ENCODE measurements at places on chromosomes 1 and 21.

DNA sequence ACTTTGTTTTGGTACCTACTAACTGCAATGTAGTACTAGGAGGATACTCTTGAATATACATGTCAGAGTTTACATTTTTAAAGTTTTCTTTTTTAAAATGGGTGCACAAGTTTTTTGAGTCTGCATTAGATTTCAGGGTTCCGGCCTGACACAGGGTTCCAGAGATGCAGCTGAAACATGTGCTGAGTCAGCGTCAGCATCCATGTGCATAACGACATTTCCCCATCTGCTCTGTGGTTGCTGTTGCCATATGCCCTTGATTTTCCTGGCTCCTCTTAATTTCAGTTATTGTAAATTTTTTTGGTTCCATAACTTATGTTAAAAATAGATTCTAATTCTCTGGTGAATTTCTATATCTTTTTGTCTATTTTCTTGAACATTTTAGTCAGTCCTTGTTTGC is 12.3 kb upstream of the METTL13 start:
- no peak for DNase-seq

- DNase-seq = no peak
Measured at GRCh38 chr1:236417336-236417735, 23.2 kb downstream of the EDARADD start.

DNA sequence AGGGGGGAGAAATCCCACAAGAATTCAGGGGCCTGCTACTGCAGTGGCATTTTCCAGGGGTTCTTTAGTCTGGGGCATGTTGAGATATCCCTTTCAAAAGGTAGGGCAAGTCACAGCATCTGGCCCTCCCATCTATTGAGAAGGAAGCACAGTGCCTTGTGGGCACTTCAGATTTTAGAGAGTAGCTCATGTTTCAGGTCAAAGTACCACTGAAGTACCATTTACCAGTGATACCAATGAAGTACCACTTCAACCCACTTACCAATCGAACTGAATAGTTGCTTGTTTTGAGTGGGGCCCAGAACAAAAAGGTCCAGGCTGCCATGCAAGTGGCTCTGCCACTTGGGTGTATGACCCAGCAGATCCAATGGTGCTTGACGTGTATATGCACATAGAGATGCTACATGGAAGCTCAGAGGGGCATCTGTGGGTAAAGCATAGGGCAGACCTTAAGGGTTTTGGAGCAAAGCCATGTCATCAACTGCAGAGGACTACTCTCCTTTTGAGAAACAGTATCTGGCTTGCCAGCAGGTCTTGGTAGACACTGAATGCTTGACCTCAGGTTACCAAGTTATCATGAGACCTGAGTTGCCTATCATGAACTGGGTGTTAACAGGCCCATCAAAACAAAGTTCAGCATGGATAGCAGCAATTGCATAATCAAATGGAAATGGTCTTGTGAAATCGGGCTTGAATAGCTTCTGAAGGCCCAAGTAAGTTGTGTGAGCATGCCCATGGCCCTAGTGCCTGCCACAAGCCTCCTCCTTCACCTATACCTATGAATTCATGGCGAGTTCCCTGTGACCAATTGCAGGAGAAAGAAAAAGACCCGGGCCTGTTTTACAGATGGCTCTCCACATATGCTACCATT is 23.5 kb downstream of the PLA2G2D start:
- DNase-seq = peak; percentile 75

DNA sequence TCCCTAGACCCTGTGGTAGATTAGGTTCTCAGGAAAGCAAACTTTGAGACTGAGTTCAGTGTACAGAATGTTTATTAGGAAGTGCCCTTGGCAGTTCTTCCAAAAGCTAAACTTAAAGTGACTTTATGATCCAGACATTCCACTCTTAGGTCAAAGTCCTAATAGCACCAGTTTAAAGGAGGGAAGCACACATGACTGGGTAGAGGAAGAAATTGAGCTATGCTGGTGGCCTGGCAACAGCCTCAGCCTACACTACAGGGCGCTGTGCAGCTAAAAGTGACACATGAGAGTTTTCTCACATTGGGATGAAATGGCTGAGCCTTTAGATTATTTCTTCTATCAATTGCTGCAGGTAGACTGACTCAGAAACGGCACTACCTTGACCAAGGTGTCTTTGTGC is 280.4 kb downstream of the BRINP2 start:
- DNase-seq = no peak

- no peak for DNase-seq
Measured at GRCh38 chr1:101704895-101705294, 291.8 kb downstream of the OLFM3 start.

GRCh38 chr1:109240158-109241152 is 8.9 kb upstream of the CELSR2 start:
- peak; percentile 57 for DNase-seq

DNA sequence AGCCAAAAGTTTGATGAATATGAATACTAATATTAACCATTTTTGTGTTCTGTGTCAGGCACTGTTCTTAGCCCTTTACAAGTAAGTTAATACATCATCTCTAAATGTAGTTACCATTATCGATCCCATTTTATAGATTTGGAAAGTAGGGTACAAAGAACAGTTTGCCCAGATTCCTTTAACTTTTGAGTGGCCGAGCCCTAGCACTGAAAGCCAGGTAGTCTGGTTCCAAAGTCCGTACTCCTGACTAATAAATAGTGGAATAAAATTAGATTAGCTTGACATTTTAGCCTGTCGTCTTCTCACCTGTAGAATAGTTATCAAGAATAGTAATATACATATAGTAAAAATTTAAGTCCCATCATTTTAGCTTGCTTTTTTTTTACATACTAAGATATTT is 70.6 kb downstream of the PTBP2 start:
- no peak for DNase-seq

DNA sequence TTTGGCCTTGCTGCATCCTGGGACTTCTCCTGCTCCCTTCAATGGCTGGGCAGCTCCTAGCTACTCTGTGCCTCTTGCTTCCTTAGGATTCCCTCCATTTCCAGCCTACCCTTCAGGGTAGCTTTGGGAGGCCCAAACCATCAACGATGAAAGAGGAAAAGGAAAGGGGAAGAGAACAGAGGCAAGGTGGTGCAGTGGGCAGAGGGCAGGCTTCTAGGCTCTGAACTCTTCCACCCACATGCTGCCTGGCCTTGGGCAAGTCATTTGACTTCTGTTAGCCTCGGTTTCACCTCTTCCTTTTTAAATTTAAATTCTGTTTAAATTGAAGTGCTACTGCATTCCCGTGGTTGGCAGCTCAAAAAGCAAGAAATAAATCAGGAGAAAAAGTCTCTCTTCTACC is 5.7 kb upstream of the PPM1J start:
- no peak for DNase-seq

- DNase-seq = peak; percentile 16
Measured at GRCh38 chr1:50701706-50702317, 258.3 kb downstream of the FAF1 start.

DNA sequence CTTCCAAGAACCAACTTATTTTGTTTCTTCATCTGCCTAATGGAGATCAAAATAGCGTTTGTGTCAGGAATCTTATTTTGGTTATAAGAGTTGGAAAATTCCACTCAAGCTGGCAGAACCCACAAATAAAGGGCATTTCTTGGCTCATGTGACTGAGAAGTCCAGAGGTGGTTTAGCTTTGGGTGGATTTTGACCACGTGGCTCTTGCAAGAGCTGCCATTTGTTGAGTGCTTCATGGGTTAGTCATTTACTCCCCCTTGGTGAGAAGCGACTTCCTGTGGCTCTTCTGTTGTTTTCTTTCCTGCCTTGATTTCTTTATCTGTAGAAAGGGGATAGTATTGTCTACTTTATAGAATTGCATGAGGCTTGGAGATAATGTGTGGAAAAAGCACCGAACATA is 9.5 kb upstream of the RNF186 start:
- DNase-seq = no peak

- DNase-seq = peak; percentile 79
Measured at GRCh38 chr1:174743654-174744561, 255.8 kb upstream of the CACYBP start.

DNA sequence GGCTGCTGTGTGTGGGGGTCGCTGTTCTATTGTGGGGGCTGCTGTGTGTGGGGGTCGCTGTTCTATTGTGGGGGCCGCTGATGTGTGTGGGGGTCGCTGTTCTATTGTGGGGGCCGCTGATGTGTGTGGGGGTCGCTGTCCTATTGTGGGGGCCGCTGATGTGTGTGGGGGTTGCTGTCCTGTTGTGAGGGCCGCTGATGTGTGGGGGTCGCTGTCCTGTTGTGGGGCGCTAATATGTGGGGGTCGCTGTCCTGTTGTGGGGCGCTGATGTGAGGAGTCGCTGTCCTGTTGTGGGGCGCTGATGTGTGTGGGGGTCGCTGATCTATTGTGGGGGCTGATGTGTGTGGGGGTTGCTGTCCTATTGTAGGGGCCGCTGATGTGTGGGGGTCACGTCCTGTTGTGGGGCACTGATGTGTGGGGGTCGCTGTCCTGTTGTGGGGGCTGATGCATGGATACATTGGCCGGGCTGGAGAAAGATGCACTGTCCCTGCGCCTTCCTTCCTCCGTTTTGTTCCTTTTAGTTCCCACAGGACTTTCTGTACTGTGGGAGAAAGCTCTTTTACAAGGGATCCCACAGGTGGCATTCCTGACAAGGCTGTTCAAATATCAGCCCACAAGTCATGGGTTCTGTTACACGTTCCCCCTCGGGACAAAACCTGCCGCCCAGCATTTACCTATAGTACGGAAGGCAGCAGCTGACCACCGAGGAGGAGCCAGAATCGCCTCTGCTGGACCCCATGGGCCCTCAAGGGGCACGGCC is 27.5 kb downstream of the SETD4 start:
- no peak for DNase-seq

DNA sequence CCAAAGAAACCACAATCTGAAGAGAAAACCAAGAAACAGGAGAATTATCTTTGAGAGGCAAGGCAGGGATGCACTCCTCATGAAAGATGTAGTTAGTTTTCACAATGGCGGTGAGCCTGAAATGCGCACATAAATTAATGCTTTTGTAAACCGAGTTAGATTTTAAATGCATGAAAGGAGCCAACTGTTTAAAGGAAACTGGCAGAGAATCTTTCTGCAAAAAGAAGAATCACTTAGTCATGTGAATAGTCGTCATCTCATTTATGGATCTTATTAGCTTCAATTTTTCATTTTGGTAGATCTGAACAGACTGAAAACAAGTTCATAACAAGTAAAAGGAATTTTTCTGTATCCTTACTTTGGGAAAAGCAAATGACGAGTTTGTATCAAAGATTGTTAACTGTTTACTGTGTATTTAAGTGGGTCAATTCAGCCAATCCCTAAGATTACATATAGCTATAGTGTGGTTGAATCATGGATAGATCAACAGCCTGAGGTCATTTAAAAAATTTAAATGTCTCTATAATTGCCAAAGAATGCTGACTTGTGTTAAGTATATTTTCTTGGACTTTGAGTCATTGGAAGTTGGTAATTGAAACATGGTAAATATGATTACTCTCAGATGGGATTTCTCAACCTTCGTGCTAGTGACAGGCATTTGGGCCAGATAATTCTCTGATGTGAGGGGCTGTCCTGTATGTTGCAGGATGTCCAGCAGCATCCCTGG is 226.6 kb upstream of the KAZN start:
- no peak for DNase-seq

GRCh38 chr1:101379950-101380349 is 143.1 kb downstream of the S1PR1 start:
- no peak for DNase-seq

DNA sequence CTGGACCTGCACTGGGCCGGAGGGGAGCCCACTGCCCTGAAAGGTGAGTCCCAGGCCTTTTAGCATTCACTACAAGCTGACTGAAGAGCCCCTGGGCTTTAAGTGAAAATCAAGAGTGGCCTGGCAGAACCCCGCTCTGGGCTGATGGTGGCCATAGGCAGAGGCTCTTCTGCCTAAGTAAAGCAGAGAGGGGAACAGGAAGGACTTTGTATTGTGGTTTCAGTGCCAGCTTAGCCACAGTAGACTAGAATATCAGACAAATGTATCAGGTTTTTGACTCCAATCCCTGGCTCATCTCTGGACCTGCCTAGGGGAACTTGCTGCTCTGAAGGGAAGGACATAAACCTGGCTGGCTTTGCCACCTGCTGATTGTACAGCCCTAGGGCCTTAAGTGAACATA is 10.2 kb upstream of the HENMT1 start:
- no peak for DNase-seq

GRCh38 chr1:231926340-231926739 is 299.8 kb downstream of the DISC1 start:
- no peak for DNase-seq

- no peak for DNase-seq
Measured at GRCh38 chr1:101278845-101279244, 42.0 kb downstream of the S1PR1 start.

- no peak for DNase-seq
Measured at GRCh38 chr1:205037539-205037938, 5.5 kb upstream of the CNTN2 start.

- no peak for DNase-seq
Measured at GRCh38 chr1:117173691-117174090, 37.0 kb downstream of the VTCN1 start.

DNA sequence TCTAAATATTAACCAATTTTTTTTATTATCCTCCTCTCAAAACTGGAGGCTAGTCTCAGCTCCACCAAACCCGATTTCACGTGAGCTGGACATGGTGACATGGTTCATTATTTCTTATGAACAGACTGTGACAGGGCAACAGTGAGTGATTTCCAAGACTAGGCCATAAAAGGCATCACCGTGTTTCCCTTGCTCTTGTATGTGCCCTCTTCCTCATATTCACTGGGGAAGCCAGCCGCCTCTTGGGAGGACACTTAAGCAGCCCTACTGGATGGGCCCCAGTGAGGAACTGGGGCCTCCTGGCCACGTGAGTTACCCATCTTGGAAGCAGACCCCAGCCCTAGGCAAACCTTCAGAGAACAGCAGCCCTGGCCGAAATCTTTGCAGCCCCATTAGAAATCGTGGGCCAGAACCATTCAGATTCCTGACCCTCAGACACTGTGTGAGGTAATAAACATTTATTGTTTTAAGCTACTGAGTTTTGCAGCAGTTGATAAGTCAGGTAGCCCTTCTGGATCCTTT is 105.0 kb downstream of the GALNT2 start:
- DNase-seq = no peak

- no peak for DNase-seq
Measured at GRCh38 chr1:30790850-30791778, 33.5 kb upstream of the LAPTM5 start.

- no peak for DNase-seq
Measured at GRCh38 chr1:41245659-41246058, 3.6 kb upstream of the SCMH1 start.

DNA sequence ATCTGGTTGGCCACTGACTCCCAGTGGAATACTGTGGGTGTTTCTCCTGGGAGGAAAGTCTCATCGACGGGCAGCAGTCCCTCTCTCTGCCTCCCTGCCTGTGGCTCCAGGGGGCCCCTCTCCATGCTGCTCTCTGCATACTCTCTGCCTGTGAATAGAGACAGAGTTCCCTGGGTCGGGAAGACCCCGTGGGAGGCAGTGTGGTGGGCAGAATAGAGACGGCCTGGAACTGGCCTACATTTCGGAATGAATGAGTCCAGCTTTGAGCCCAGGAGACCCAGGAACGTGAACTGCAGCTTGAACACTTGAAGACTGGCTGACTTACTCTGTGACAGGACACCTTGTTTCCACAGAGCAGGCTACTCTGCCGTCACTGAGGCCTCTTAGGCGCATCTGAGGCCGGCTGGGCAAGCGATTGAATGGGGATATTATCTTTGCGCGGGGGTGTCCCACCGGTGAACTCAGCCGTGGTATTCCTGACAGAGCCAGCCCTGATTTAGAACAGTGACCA is 64.0 kb downstream of the KIF21B start:
- no peak for DNase-seq
